ENCODE measurements at places on chromosomes 3 and 15.

GRCh38 chr3:165983284-165983683 lies 146.1 kb upstream of the BCHE start:
- no peak for DNase-seq

DNA sequence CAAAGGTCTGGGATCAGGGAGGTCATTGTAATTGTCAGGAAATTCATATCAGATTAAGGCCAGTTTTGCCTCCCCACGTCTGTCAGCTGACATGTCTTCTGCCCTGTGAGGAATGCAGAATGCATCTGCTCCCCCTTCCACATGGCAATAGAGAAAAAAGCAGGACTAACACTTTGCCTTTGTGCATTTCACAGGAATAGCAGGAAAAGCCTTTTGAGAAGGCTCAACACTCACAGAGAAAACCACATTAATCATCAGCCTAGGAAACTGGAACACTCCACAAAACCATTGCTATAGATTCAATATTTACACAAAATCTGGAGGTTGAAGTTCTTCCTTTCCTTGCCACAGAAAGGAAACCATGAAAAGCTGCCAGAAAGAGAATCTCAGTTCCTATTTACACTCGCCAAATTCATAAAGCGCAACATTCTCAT lies 165.2 kb upstream of the HES1 start:
- no peak for DNase-seq

DNA sequence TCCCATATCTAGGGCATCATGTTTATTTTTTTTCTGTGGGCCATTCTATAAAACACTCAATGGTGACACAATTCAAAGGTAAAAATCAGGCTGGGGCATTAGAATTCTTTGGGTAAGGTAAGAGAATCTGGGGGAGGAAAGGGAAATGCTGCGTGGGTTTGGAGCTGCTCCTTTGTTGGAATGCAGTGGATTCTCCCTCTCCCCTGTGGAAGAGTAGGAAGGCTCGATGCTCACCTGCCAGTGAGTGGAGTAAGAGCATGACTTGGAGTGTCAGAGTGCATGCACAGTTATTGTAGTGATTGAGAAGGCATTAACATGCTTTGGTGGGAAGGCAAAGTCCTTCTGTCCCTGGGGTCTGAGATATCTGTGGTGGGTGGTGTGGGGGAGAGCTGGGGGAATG lies 280.0 kb downstream of the PDCD6IP start:
- no peak for DNase-seq

DNA sequence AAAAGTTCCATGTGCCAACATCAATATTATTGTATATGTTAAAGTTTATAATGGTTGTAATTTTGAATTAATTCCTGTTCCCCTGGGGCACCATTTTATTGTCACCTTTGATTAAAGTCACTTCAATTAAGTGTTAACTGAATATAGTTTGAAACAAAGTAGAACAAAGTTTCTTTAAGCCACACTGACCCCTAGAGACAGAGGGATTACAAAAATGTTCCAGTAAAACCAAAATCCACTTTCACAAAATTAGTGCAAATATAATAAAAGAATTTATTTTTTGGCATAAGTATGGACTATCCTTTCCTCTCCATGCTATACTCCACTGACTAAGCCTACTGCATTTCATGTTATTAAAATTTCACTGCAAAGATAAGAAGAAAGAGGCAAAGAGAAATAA lies 123.9 kb downstream of the ZMAT3 start:
- no peak for DNase-seq

DNA sequence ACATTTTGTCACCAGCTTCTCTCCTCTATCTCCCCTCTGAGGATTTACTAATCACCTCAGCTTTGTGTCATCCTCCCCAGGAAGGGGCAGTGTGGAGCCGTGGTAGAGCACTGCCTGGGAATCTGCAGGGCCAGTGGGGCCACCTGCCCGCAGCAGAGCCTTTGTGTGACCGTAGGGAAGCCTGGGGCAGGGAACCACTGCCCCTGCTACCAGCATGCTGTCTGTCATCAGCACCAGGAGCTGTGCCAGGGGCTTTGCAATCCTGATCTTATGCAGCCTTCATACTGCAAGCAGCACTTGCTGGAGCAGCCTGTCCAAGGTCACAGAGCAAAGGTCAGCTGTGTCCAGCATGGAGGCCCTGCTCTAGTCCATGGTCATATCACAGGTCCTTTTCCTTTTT lies 170.2 kb upstream of the IL12A start:
- no peak for DNase-seq

DNA sequence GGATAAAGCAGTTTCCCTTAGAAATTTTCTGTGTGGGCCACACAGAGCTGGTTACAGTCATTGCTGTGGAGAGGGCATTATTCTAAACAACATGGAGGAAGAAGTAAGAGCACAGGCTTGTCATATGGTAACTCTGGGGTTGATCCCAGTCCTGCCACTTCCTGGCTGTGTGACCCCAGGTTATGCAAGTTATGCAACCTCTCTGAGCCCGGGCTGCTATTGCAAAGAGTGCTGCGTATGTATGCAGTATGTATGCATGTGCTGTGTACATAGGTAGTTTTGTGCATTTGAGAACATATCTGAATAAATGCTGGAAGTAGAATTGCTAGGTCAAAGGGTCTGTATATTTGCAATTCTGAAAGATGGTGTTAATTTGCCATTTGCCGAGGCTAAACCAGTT lies 9.2 kb downstream of the SPSB4 start:
- DNase-seq = no peak

DNA sequence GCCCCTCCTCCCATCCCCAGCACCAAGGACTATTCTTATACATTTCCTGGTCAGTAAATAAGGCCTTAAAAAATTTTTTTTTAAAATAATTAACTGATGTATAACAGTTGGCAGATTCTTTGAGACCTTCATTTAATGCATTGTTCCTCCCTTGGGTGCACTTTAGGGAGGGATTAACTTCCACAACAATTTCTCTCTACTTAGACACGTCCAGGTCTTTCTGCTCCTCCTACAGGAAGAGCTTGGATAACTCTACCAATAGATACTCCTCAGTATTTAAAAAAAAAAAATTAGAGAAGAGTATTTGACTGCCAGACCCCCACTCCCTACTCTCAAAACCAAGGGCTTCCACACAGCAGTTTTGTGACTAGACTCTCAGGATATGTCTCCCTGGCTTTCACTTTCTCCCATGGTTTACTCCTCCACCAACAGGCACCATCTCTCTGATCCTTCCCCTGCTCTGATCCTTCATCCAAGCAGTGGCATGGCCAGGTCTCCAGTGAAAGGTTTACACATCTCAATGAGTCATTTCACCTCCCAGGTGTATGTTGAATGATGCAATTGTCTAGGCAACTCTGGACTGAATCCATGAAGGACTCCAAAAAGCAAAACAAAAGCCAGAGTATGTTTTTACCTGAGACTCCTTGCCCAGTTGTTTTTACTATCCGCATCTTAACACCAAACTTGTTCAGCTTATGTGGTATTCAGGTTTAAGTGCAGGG lies 7.4 kb downstream of the ZIC4 start:
- DNase-seq = no peak

DNA sequence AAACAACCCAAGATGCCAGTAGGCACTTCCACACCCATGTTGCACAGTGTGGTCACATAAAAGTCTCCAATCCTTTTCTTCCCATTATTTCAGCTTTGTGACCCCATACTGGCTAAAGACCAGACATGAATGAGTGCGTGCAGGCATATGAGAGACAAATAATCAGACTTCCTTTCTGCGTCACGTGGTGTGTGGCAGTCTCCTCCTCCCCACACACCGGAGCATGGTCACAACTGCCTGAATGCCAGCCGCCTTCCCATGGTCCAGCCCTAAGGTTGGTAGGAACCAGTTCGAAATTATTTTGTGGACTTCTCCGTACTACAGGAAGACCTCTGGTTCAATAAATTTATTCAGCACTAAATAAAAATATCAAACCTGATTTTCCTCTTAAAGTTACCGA lies 65.5 kb downstream of the VGLL4 start:
- DNase-seq = no peak

DNA sequence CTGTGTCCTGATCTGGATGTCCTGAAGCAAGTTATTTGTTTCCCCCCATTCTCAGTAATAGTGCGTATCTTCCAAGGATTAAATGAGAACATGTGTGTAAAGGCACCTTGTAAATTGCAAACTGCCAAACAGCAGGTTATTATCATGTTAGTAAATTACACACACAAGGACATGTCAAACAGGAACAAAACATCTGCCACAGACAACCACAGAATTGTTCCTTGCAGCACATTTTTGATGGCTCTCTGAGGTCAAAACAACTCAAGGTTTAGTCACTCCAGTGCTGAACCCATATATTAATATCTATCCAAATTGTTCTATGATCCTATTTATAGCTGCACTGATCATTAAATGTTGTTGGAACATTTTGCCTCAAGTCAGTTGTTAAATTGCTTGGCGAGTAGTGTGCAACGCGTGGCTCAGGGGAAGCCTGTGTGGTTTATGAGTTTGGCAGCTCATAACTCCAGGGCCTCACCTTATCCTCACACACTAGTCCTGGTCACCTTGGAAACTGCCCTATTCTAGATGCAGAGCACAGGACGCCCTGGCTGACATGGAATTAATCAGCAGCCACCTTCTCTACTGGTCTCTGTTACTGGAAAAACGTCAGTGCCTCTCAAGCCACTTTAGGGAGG lies 46.3 kb upstream of the CDV3 start:
- no peak for DNase-seq

- DNase-seq = no peak
These were observed 1.9 kb downstream of the CNBP start for GRCh38 chr3:129181819-129182218.

DNA sequence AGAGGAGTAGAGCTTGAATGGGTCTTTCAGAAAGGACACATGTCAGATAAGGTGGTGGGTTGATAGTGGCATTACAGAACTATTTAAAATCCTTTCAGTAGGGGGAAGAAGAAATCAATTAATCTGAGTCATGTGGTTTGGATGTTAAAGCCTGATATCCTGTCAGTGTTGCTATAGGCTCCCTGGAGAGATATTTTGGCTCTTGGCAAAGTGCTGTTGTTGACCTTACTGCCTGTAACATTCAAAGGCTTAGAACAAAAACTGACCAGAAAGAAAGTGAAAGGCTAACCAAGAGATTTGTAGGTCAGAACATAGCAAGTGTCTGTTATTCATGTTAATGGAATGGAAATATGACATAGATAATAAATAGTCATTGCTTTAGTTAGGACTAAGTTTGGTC lies 552.9 kb downstream of the DIPK2A start:
- DNase-seq = no peak

- DNase-seq = no peak
These were observed 320.1 kb downstream of the PYDC2 start for GRCh38 chr3:191781044-191781443.

DNA sequence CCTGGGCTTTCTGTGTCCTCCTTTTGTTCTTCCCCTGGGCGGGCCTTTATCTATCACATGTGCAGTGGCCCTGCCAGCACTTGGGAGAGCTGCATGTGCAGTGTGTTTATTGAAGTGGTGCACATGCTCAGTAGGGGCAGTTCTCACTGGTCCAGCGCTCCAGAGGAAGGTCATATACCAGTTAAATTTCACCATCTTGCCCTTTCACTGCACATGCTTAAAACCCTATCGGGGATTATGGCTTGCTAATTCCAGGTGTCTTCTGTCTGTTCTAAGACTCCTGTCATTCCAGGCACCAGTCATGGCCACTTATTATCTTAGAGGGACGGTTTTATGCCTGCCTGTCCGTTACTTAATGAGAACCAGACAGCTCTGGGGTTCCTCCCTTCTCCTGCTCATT lies 52.2 kb downstream of the ROPN1B start:
- DNase-seq = no peak

DNA sequence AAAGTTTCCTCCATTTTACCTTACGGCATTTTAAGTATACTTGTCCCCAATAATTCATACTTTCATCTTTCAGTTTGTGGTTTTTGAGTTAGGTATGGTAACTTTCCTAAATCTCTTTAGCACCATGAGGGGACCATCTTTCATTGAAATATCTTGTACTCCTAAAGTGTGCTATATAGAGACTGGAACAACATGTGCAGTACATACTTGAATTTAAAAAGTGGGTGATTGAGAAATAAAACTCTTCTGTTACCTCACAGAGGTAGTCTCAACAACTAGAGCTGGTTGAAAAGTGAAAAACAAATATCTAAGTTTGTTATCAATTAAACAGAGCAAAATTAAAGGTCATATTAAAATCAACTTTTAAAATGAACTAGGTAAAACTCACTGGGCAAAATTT lies 423.1 kb downstream of the ROBO2 start:
- DNase-seq = no peak

DNA sequence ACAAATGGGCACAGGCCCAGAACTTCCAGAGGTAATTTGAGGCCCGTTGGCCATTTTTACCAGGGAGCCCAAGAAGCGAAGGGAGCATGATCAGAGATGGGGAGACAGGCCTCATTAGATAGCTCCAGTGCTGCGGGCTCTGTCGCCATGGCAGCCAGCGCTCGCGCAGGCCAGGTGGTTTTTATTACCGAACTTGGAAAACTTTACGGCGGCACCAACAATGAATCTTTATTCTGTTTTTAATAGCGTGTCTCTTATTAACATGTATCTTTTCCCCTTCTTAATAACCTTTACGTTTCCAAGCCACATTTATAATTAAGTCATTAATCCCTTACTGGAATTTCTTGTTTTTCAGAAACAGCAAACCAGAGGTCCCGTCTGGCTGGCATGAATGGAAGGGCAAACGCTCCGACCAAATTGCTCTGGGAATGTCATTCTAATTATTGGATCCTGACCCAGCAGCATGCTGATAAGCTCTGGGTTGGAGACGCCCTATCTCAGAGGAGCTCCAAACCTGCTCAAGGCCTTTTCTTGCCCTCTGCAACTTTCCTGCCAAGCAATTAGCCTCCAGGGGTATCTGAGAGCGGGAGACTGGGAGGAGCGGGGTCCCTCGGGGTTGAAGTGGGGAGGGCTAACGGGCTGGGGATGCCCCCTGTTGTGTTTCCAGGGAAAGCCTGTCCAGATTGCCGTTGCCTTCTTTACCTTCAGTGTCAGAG lies 256.4 kb downstream of the TLE3 start:
- DNase-seq = no peak

DNA sequence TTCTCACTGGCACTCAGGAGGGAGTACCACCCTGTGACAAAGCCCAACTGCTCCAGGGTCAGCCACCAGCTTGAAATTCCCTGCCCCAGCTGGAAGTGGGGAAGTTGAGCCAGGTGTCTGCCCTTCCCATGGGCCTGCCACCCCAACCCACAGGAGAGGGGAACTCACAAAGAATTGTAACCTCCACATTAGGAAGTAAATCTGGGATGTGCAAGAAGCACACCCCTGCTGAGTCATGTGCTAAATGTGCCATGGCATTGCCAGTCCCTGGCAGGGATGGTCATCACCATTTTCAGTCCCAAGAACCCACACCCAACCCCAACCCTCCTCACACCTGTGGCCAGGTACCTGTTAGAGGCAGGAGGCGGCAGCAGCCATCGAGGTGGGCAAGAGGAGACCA lies 165.2 kb upstream of the THBS1 start:
- no peak for DNase-seq

DNA sequence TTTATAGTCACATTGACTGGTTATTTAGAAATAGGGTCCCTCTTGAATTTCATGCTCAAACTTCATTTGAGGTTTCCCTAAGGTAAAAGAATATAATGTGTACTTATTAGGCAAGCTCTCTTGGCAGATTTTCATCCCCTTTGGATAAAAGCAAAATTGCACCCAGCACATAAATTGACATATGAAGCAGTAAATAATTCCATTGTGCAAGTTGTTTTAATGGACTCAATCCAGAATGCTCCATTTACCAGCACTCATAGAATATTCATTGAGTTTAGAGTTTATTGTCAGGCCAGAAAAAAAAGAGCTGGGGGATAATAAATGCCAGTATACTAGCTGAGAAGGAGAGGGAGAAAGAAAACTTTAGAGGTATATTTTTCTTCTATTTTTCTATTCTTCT lies 136.8 kb downstream of the TPRG1 start:
- no peak for DNase-seq

All from GM19239 (cell line).